ENCODE measurements at places on chromosomes 13 and 19. TPM values are rescaled to one million over a fixed set of nuclear protein-coding genes. Genes with fewer than 3 reads are reported as not detected.

- H3K36me3 ChIP-seq = no peaks in the 10 kb centered on the region
- no peaks in the 10 kb centered on the region for H3K27me3 ChIP-seq
Measured at GRCh38 chr13:39935155-39935554, 279.7 kb downstream of the COG6 start.

GRCh38 chr19:55041627-55042343, 3.7 kb upstream of the GP6 start:
- no peak overlapping the region for H3K4me3 ChIP-seq
- no peak overlapping the region for H3K27ac ChIP-seq
- no peak for DNase-seq

DNA sequence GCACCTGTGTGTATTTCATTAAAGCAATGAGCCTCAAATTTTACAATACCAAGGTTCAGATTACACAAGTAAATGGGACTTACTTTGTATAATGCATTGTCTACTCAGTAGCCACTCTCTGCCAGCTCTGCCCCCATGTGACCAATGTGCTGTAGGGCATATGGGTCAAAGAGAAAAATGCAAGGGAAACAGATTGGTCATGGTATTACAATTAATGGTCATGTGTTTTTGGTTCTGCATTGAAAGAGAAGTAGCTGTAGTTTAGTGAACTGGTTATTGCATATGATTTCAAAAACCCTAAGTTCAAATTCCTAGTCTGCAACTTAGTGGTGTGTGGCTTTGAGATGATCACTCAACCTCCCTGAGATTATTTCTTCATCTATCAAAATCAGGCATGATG, 545.4 kb downstream of the SUCLA2 start:
- H3K4me1 ChIP-seq = no peaks in the 10 kb centered on the region
- no peak for DNase-seq
- no peak overlapping the region for H3K27ac ChIP-seq
- H3K27me3 ChIP-seq = no peaks in the 10 kb centered on the region

GRCh38 chr13:112642090-112642460, 47.8 kb upstream of the ATP11A start:
- peaks cover 6% of the 10 kb centered on the region for H3K4me1 ChIP-seq
- H3K27me3 ChIP-seq = no peaks in the 10 kb centered on the region
- no peak overlapping the region for H3K4me3 ChIP-seq
- no peaks in the 10 kb centered on the region for H3K36me3 ChIP-seq

- no peaks in the 10 kb centered on the region for H3K27me3 ChIP-seq
- no peak overlapping the region for H3K27ac ChIP-seq
- peaks cover 59% of the 10 kb centered on the region for H3K36me3 ChIP-seq
Measured at GRCh38 chr19:11016631-11017030, 55.8 kb downstream of the SMARCA4 start.

GRCh38 chr13:34419025-34419424, 523.0 kb upstream of the NBEA start:
- H3K4me1 ChIP-seq = no peaks in the 10 kb centered on the region
- no peak overlapping the region for H3K4me3 ChIP-seq
- no peaks in the 10 kb centered on the region for H3K27me3 ChIP-seq
- no peak for DNase-seq
- H3K27ac ChIP-seq = no peak overlapping the region

GRCh38 chr19:50790396-50790795, at the start of gene ACP4:
ACP4 (plus strand) TSS chr19:50790415; CDS start chr19:50790415, 0 bp downstream.
- H3K4me1 ChIP-seq = no peaks in the 10 kb centered on the region
- H3K27me3 ChIP-seq = no peaks in the 10 kb centered on the region
- no peak within 1 kb of the TSS for H3K4me3 ChIP-seq
- DNase-seq = no peak
- no peaks in the 10 kb centered on the region for H3K36me3 ChIP-seq
- no peak within 1 kb of the TSS for H3K27ac ChIP-seq

DNA sequence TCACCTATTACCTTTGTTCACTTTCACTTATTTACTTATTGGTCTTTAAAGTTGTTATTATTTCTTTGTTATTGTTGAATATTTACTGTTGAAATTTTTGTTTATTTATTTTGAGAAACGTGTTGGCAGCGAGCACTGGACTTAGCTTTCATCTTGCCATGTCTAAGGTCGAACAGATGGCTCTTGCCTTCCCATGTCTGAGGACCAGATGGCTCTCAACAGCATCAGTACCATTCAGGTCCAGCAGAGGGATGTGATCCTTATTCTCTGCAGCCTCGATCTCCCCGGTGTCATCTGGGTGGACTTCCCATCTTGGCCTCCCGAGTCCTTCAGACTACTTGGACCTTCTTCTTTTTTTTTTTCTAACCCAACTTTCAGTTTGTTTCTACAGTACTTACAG, 1437.6 kb downstream of the UQCRFS1 start:
- no peaks in the 10 kb centered on the region for H3K36me3 ChIP-seq
- H3K4me1 ChIP-seq = no peaks in the 10 kb centered on the region
- no peaks in the 10 kb centered on the region for H3K27me3 ChIP-seq
- no peak overlapping the region for H3K27ac ChIP-seq

DNA sequence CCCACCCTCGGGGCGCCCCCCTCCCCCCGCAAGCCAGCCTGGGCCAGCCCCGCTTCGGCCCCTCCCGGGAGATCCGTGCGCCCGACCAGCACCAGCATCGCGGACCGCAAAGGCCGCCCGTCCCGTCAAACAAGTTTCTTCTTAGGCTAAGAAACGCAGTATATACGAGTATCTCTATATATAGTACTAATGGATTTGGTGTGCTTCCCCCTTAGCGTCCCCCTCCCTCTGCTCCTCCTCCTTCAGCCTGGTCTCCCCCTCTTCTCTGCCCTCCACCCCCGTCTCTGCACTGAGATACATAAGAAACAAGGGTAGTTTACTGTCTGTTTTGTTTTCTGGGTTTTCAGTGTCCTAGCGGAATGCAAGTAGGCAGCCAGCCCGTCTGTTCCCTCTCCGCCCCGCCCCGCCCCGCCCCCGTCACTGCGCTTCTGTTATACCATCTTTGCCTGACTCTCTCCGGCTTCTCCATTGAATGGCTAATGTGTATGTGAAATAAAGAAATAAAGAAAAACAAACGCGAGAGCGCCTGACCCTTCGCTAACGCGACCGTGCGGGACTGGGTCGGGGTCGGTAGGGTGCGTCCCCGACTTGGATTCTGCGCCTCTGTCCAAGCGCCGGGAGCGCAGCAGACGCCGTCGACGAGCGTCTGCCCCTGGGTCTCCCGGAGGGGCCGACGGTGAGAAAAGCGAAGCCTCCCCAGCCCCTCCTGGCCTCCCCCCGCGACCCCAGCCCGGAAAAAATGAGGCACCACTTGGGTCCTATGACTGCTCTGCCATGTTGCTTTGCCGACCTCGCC, 4.2 kb downstream of the LYL1 start:
- H3K4me1 ChIP-seq = peaks cover 14% of the 10 kb centered on the region
- no peaks in the 10 kb centered on the region for H3K36me3 ChIP-seq
- H3K27me3 ChIP-seq = no peaks in the 10 kb centered on the region
- peak overlapping the region; percentile 24 for H3K4me3 ChIP-seq
- DNase-seq = no peak

DNA sequence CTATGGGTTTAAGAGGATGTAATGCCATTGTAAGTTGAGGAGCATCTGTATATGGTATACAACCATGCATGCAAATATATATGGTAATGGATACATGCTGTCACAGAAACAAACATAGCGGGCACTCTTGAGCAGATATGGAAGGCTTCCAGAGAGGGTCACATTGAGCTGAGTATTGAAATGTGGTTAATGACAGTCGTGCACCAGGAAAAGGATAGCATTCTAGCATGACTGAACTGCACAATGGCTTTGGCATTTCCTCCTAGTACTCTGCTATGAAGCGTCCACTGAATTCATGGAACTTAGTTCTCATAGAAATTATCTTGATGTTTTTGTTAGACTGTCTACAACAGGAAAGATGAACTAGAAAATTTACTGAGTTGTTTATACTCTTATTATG, 25.2 kb downstream of the DGKH start:
- H3K36me3 ChIP-seq = no peaks in the 10 kb centered on the region
- H3K4me3 ChIP-seq = no peak overlapping the region
- no peak overlapping the region for H3K27ac ChIP-seq

- H3K27me3 ChIP-seq = no peaks in the 10 kb centered on the region
- no peaks in the 10 kb centered on the region for H3K36me3 ChIP-seq
- DNase-seq = no peak
- H3K4me1 ChIP-seq = no peaks in the 10 kb centered on the region
Measured at GRCh38 chr13:59914556-59914955, 249.2 kb downstream of the DIAPH3 start.

DNA sequence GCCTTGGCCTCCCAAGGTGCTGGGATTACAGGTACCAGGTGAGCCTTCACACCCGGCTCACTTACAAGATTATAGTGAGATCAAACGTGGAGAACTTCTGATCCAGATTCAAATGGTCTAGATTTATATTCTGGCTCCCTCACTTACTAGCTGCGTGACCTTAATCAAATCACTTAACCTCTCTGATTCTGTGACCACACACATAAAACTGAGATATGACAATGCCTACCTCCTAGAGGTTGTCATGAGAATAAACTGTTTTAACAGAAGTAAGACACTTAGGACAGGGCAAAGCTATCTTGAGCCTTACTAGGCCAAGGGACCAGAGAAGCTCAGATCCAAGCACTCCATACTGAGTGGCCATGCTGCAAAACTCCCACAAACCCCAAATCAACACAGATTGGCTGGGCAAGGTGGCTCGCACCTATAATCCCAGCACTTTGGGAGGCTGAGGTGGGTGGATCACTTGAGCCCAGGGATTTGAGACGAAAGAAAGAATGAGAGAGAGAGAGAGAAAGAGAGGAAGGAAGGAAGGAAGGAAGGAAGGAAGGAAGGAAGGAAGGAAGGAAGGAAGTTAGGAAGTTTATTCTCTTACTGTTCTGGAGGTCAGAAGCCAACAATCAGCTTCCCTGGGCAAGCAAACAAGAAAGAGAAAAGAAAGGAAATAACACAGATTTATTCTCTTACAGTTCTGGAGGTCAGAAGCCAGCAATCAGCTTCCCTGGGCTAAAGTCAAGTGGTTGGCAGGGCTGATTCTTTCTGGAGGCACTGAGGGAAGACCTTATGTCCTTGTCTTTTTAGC, 46.1 kb upstream of the MAP3K10 start:
- no peak overlapping the region for H3K4me3 ChIP-seq
- no peaks in the 10 kb centered on the region for H3K36me3 ChIP-seq
- H3K27ac ChIP-seq = no peak overlapping the region
- H3K27me3 ChIP-seq = no peaks in the 10 kb centered on the region
- no peak for DNase-seq

DNA sequence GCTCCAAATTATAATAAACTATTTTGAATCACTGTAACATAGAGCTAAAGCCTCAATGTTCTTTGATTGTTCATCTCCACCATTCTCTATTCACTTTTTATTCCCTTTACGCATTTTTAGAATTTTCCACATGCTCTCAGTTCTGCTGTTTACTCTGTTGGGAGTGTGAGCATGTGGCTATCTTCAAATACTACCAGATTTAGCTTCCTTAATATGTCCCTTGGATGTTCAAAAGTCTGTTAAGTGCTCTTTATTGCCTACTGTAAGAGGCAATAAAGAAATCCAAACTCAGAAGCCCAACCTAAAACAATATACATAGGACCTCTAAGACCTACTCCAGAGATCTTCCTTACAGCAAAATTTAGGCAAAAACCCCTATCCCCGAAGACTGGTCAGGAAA, 34.5 kb downstream of the MTMR6 start:
- H3K36me3 ChIP-seq = peaks cover 17% of the 10 kb centered on the region
- no peak overlapping the region for H3K4me3 ChIP-seq
- DNase-seq = no peak
- peaks cover 12% of the 10 kb centered on the region for H3K4me1 ChIP-seq
- no peak overlapping the region for H3K27ac ChIP-seq

- no peak overlapping the region for H3K4me3 ChIP-seq
- no peaks in the 10 kb centered on the region for H3K27me3 ChIP-seq
- H3K36me3 ChIP-seq = peaks cover 4% of the 10 kb centered on the region
- H3K4me1 ChIP-seq = peaks cover 5% of the 10 kb centered on the region
- no peak for DNase-seq
Measured at GRCh38 chr19:16506961-16507360, 10.8 kb downstream of the C19orf44 start.

GRCh38 chr13:93399212-93399611, 172.6 kb downstream of the GPC6 start:
- no peaks in the 10 kb centered on the region for H3K27me3 ChIP-seq
- DNase-seq = no peak
- H3K4me1 ChIP-seq = no peaks in the 10 kb centered on the region
- H3K27ac ChIP-seq = no peak overlapping the region
- H3K4me3 ChIP-seq = no peak overlapping the region

DNA sequence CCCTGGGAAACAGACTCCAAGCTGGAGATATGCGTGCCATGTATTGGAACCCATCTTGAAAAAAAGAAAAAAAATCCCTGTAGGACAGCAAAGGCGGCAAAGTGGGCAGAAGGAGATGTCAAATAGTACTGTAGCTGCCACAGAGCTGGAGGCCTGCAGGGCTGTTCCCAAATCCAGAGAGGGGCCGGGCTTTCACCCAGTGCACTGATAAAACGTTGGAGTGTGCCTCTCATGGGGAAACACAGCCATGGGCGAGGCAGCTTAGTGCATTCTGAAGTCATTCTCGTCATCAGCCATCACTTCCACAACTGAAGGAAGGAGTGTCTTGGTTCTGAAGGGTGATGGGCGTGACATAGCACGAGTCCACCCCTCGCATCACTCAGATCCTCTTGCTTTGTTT, 4.8 kb downstream of the SGCG start:
- H3K4me1 ChIP-seq = no peaks in the 10 kb centered on the region
- no peaks in the 10 kb centered on the region for H3K36me3 ChIP-seq
- no peak overlapping the region for H3K27ac ChIP-seq
- no peak overlapping the region for H3K4me3 ChIP-seq
- DNase-seq = no peak

GRCh38 chr13:94561126-94561525, 34.8 kb downstream of the TGDS start:
- H3K36me3 ChIP-seq = no peaks in the 10 kb centered on the region
- no peaks in the 10 kb centered on the region for H3K4me1 ChIP-seq
- H3K27ac ChIP-seq = no peak overlapping the region
- H3K27me3 ChIP-seq = no peaks in the 10 kb centered on the region
- H3K4me3 ChIP-seq = no peak overlapping the region
- no peak for DNase-seq

The NTF4 gene
- not detected for total RNA-seq

The NECTIN2 gene
- 88.6 TPM for total RNA-seq

The CYP2F1 gene
- not detected for total RNA-seq

All from thyroid gland (tissue), 4 donors.